ENCODE measurements at places on chromosomes 6 and 20.
A peak's percentile ranks its signal among the peaks of the same experiment; 100 is the strongest.

DNA sequence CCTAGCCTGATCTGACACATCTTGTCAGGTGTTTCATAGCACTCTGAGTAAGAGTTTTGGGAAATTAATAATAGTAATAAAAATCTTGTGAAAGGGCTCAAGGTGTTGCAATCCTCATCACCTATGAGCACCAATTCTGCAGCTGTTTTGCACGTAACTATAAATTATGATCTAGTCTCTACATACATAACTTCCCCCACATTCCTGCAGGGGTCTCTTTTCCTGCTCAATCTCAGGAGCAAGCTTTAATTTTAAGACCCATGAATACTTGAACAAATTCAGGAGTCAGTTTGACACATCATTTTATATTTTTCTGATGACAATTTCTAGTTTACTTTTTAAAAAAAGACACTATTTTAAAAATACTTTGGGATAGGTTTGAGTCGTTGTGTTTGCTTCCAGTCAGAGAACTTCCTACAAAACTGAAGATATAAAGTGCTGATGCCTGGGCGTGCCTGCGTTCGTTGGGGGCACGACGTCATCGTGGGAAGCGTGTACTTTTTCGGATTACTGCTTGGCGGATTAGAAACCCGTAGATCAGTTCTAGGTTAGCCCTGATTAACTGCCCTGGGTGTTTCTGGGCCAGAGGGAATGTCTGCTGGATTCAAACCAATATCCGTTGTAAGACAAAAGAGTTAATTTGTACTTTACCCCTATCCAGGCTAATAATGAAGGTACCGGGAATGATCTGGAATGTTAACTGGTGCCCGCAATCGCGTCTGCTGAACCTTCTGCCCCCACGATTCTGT is 1.0 kb upstream of the E2F3 start:
- DNase-seq = peak; percentile 67

DNA sequence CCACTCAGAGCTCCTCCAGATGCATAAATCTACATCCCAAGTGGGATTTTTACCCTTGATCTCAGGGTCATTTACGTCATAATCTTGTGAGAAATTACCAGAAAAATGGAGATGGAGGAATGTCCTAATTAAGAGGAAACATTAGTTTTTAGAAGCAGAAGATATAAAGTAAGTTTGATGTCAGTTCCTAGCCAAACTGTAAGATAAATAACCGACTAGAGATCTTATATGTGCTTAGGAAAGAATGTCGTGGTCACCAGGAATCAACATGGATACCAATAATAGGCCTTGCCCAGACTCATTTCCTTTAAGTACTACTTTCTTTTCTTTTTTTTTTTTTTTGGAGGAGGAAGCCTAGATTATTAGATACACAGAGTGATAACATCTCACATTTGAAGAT is 186.9 kb downstream of the UTRN start:
- no peak for DNase-seq

DNA sequence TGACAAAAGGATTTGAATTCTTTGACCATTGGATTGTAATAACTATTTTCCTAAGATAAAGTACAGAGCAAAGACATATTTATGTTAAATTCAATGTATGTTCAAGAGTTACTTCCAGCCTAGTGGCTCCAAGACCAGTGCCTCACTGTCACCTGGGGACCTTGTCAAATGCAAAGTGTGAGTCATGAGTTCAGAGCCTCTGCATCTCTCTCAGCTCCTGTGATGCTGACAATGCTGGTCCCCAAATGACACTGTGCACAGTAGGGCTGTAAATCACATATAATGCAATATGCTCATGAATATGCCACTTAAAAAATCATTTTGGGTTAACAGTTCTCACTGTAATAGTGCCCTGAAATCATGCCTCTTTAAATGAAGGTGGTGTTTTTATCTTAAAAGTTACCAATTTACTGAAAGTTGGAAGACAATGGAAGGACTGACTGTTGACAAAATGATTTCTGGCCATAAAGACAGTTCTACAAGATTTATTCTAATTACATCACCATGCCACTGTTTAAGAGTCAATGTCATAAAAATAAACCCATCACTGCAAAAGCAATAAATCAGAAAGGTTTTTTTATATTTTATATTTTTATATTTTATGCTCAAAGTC is 62.1 kb downstream of the NRSN1 start:
- no peak for DNase-seq

DNA sequence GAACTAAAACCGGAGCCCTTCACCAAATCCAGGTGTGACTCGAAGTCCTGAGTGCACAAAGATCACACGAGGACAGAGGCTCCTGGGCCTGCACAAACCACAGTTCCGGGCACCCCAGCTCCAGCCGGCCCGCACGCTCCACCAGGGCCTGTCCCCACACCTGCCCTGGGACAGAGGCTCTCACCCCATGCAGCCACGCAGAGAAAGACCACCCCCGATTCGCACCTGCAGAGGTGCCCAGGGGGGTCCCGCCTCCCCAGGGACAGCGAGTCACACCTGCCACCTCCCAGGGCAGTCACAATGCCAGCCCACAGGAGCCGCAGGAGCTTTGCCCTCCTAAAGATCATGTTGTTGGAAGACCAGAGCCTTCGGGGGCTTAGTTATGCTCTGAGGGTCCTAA is 25.4 kb upstream of the MRGBP start:
- DNase-seq = no peak

GRCh38 chr6:41255638-41256246 is 27.6 kb downstream of the TREML4 start:
- no peak for DNase-seq

GRCh38 chr6:27145731-27146455 is 101.6 kb upstream of the PRSS16 start:
- DNase-seq = peak; percentile 94

- DNase-seq = no peak
Observed at GRCh38 chr6:159221486-159222170, 52.4 kb downstream of the FNDC1 start.

- no peak for DNase-seq
Observed at GRCh38 chr20:61645732-61646131, 393.7 kb downstream of the CDH4 start.

GRCh38 chr6:139996253-139996834 is 621.9 kb upstream of the CITED2 start:
- peak; percentile 49 for DNase-seq

- DNase-seq = no peak
Observed at GRCh38 chr6:85241498-85242052, 208.3 kb upstream of the NT5E start.

GRCh38 chr20:64038224-64038564 is 2.2 kb downstream of the C20orf204 start:
- peak; percentile 76 for DNase-seq

DNA sequence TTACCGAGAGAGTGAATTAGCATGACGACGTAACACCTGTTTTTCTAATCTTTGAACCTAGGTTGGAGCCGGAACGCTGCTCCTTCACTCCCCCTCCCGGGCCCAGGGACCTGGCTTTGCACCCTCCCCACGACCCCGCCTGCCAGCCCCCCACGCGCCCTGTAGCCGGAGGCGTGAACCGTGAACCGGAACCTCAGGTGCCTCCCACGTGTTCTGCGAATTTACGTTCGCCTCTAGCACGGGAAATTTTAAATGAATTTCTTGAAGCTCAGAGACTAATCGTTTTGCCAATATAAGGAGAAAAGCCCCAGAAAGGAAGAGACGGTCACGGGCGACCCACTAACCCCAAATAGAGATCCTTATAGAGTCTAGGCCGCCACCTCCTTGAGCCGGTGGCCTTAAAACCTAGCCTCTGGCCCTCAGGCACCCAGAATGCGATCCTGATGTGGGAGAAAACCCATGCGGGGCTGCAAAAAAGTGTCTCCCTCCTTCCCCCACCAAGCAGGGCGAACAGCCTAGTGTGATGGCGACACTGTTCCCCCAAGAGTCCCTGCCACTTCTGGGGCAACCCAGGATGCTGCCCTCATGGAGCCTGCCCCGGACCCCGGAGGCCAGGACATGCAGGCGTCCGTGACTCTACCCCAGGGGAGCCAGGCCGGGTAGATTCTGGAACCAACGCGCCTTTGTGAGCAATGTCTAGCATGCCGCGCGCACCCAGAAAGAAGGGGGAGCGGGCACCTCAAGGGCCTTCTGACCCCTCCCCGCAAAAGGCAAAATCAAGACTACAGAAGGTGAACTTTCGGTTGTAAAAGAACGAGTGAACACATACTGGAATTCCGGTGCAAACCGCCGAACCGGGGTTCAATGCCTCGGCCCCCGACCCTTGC is 2.7 kb upstream of the SIM1 start:
- no peak for DNase-seq

DNA sequence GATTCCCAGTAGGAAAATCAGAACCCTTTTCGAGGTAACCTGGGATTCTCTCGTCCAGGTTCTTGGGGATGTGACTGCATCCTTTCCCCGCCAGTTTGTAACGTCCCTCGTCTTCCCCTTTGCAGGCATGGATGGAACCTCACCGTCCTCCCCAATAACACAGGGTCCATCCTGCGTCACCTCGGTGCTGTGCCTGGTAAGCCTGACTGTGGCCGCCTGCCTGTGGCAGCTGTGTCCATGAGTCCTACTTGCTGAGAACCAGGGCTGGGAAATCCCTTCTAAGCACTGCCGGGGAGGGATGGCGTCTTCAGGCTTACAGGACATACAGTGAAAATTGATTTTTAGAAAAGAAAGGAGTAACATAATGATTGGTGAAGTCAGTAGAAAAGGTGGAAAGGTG is 155.6 kb downstream of the DTNBP1 start:
- DNase-seq = no peak

- DNase-seq = peak; percentile 83
Observed at GRCh38 chr6:158703837-158704822, 54.3 kb downstream of the SYTL3 start.

GRCh38 chr6:44012078-44012493 is 115.2 kb downstream of the MRPL14 start:
- no peak for DNase-seq

- DNase-seq = no peak
Observed at GRCh38 chr20:34369265-34369664, 6.2 kb downstream of the ITCH start.

- no peak for DNase-seq
Observed at GRCh38 chr6:106534564-106534982, 94.7 kb downstream of the RTN4IP1 start.

DNA sequence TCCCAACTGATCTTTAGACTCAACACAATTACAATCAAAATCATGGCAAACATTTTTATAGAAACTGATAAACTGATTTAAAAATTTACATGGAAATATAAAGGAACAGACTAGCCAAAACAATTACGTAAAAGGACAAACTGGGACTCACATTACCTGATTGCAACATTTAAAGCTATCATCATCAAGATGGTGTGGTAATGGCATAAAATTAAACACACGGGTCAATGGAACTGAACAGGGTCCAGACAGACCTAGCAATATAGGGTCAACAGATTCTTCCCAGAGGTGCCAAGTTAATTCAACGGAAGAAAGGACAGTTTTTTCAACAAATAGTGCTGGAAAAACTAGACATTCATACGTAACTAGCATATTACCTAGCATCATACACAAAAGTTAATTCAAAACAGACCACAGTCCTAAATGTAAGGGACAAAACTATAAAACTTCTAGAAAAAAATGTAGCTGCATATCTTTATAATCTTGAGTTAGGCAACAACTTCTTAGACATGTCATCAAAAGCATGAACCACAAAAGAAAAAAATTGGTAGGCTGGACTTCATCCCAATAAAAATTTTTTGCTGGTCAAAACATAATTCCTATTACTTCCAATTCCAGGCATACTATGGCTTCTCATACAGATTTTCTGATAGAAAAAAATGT is 147.4 kb upstream of the BEND6 start:
- no peak for DNase-seq

DNA sequence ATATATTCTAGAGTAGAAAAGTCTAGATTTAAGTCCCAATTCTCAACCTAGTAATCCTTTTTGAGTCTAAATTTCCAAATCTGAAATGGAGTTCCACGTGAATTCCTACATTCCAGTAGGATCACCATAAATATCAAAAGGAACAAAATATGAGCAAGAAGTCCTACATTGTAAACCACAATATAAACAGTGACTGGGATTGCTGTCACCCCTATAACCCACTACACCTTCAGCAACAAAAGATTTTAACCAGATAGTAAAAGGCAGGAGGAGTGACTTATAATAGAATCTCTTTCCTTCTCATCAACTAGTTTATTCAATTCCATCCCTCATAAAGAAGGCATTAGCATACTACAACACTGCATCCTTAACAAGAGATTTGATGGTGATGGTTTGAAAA is 210.6 kb downstream of the KIF16B start:
- no peak for DNase-seq

DNA sequence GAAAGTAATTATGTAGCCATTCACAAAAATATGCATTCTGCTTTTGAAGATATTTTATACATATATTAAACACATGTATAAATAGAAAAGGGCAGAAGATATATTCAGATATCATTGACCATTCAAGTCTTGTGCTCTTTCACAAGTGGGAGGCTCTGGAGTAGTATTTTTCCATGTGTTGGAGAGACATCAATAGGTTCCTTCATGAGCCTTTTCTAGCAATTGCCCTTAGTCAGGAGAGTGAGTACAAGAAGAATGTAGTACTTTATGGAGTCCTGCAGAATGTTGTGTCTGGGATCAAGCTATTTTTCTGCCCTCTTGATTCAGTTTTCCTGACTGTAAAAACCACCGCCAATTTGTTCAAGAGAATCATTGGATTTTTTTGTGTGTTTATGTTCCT is 117.9 kb downstream of the LRRC1 start:
- no peak for DNase-seq

GRCh38 chr6:158262755-158263154 is 49.5 kb upstream of the TULP4 start:
- DNase-seq = no peak

GRCh38 chr6:140264431-140264830 is 890.0 kb upstream of the CITED2 start:
- DNase-seq = no peak

DNA sequence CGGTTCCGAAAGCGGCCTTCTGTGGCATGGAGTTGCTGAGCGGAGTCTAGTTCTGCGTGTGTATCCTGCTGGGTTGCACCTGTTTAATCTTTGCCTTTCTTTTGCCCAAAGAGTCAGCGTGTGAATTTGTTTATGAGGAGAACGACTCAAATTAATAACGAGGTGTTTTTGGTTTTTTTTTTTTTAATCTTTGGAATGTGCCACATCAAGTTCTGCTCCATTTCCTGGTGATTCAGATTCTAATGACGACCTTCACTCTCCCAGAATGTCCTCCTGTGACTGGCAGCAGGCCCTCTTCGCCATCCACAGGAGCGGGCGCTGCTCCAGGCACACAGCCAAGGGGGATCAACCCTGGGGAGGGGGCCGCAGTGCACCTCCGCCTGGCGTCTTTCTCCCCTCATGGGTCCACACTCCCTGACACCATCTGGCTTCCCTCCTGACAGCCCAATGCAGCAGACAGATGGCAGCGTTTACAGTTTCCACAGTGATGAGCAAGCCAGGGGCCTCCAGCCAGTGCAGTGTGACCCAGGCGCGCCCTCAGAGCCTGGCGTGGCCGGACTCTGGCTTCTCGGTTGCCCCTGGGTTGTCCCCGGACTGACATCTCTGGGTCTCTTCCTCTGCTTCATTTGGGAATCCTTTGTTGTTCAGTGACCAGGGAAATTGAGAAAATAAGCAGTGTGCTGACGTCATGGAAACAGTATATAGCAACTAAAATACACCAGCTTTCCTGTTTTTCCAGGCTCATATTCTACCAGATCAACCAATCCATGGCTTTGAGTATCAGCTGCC is 27.5 kb upstream of the AFDN start:
- DNase-seq = peak; percentile 12

GRCh38 chr6:169997187-169997929 is 245.9 kb downstream of the ERMARD start:
- DNase-seq = no peak

All from RPMI8226 (cell line).